ENCODE measurements at places on chromosomes 1 and 21.
A peak's percentile ranks its signal among the peaks of the same experiment; 100 is the strongest.

DNA sequence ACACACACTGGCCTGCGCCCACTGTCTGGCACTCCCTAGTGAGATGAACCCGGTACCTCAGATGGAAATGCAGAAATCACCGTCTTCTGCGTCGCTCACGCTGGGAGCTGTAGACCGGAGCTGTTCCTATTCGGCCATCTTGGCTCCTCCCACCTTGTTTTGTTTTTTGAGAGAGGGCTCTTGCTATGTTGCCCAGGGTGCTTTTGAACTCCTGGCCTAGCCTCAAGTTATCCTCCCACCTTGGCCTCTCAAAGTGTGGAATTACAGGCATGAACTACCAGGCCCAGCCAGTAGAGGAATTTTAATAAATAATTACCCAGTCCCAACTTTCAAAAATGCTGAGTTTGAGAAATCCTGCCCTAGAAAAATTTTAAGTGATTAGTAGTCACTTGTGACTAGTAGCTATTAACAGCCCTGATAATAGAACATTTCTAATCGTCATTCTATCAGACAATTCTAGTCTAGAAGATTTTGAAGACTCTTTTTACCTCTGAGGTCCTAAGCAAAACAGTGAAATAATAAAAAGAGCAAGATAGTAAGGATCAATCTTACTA, 30.9 kb upstream of the SLC35D1 start:
- no peak for DNase-seq

DNA sequence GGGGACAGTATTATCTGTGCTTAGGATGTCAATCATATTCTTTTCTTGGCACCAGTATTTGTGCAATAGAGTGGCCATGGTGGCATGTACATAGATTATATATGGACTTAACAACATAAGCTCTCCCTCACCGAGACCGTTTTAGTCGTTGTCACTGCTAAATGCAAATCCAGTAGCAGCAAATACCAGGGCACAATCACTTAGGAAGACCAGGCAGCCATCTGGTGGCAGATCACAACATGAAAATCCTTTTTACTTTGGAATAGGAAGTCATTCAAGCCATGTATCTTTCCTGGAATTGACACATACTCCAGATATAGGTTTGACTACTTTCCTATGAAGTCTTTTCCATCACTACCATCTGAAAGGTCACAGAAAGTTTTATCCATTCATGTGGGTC, 53.2 kb upstream of the C1orf87 start:
- DNase-seq, result no peak

DNA sequence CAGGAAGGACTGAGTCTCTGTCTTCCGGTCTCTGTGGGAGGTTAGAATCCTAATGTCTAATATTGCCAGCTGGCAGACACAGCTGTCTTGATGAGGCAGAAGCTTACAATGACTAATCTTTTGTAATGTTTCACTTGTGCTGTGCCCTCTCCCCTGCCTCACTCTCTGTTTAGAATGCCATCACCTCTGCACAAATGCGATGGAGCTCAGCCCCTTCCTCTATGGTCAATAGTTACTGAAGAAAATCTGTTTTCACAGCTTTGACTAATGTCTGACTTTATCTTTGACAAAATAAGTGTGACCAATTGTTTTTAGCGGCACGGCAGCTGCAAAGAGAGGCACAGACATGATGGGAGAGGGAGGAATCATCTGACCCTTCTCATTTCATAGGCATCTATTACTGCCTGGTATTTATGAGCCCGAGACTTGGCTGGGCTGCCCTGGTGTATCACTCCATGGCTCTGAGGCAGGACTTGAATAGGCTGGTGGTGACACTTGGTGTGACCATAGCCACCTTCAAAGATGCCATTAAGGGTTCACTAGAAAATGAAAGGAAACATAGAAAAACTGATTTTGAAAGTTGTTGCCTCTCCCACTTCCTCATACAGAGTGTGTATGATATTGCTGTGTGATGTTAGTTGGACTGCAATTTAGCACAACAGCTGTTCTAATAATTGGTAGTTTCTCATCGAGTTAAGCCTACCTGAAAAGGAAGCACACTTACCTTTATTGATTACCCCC, 163.2 kb upstream of the NBPF11 start:
- DNase-seq, result no peak

DNA sequence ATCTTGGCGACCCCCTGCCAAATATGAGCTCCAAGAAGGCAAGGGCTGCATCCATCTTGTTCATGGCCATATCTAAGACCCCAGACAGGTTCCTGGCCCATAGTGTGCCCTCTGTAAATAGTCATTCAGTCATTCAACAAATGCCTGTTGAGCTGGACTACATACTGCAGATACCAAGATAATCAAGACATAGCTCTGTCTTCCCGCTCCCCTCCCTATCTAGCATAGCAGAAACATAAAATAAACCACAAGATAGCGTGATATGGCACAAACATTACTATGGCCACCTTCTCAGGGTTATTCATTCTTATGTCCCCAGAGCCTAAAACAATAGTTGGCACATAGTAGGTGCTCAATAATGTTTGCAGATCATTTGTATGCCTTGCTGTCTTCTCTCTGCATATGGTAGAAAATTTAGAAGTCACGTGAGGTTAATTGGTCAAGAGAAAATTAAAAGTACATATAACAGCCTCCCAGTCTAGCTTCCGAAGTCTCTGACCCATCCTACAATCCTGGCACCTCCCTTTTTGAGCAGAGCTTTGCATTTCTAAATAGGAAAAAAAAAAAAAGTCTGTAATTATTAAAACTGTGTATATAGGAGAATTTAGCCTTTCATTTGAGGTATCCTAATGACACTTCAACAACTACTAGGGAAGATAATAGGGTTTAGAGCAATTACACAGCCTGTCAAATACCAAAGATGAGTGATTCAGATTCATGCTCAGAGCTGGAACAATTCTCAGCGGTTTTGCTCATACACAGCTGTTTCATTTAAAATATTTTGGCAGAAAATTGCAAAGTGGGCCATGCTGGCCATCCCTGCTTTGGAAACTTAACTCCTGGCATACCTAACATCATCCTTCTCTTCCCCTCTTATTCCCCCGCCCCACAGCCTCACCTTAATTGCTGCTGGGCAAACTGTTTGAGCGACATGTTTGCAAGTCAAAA, 219.0 kb downstream of the KAZN start:
- DNase-seq, result no peak

DNA sequence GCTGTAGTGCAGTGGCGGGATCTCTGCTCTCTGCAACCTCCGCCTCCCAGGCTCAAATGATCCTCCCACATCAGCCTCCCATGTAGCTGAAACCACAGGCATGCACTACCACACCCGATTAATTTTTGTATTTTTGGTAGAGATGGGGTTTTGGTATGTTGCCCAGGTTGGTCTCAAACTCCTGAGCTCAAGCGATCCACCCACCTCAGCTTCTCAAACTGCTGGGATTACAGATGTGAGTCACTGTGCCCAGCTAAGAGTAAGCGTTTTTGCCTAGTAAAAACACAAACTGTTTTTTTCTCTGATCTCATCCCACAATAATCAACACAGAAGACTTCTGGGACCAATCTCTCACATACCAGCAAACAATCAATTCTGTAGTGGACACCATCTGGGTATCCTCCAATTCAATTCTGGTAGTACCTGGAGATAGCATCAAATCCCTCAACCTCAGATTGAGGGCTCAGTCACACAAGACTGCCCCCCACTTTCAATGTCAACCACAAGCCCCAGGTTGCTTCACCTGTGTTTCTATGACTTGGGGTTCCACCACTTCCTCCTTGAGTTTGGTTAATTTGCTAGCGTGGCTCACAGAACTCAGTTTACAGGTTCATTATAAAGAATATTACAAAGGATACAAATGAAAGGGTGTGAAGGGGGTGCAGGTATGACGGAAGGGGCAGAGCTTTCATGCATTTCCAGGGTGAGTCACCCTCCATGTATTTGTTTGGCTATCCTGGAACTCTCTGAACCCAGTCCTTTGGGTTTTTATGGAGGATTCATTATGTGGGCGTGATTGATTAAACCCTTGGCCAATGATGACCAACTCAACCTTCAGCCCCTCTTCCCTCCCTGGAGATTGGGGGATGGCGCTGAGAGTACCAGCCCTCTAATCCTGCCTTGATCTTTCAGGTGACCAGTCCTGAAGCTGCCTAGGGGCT, 40.0 kb upstream of the RHOU start:
- DNase-seq, result no peak

- peak; percentile 21 for DNase-seq
These were observed at the start of gene CACYBP for GRCh38 chr1:174999936-175000696. Gene CACYBP (plus strand): TSS chr1:174999947. CDS start chr1:175000181, 234 bp downstream.

GRCh38 chr1:89900323-89900722, 79.5 kb downstream of the LRRC8D start:
- peak; percentile 17 for DNase-seq

GRCh38 chr1:209552406-209553264, 30.9 kb upstream of the CAMK1G start:
- DNase-seq, result no peak

- no peak for DNase-seq
These were observed 60.8 kb upstream of the RALGPS2 start for GRCh38 chr1:178664278-178664677.

DNA sequence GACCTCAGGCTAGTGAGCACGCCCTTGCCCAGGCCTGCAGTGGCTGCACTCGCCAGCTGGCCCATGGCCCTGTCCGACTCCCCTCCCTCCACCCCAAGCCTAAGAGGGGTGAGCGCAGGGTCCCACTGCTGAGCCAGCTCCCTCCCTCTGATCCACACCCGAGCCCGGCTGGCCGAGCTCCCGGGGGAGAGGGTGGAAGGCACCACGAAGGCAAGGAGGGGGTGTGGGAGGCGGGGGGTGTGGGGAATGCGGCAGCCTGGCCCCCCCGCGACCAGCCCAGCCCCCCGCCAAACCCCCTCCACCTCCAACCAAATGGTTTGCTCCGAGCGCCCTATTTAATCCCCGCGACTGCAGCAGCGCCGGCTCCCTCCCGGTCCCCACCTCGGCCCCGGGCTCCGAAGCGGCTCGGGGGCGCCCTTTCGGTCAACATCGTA, at the start of gene CADM3:
TSS of gene CADM3 (plus strand) at position 362 of the 434 bp plus-strand sequence. CDS start 151 bp downstream, outside the sequence.
- peak; percentile 53 for DNase-seq

GRCh38 chr1:42157667-42158066, 4.5 kb downstream of the GUCA2B start:
- no peak for DNase-seq

- no peak for DNase-seq
These were observed 13.4 kb downstream of the ATF3 start for GRCh38 chr1:212621949-212622305.

DNA sequence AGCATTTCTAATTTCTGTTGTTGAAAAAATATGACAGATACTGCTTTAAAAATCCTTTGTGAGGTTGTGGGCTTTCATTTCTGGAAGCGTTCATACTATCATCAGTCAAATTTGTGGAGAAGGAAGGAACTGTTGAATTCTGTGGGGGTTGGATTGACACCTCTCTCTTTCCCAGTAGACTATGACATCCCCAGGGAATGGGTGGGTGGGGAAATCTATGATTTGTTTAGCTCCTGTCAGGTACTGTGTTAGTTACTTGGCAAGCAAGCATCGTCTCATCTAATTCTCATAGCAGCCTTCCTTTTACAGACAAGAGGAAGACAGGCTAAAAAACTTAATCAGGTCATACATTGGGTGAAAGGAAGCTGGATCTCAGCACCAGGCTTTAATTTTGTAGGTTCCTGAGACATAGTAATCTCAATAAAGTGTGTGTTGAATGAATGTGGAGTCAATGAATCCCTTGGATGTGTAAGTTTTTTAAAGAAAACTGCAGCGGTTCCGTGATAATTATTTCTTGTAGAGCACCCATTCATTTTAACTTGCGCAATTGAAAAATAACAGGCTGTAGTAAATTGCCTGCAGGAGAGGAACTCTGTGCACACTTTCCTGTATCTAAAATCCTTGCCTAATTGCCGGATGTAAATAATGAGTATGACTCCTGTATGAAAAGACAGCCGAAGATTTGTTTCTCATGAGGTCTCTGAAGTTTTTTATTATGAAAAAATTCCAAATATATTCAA, 60.6 kb downstream of the MYOM3 start:
- no peak for DNase-seq

DNA sequence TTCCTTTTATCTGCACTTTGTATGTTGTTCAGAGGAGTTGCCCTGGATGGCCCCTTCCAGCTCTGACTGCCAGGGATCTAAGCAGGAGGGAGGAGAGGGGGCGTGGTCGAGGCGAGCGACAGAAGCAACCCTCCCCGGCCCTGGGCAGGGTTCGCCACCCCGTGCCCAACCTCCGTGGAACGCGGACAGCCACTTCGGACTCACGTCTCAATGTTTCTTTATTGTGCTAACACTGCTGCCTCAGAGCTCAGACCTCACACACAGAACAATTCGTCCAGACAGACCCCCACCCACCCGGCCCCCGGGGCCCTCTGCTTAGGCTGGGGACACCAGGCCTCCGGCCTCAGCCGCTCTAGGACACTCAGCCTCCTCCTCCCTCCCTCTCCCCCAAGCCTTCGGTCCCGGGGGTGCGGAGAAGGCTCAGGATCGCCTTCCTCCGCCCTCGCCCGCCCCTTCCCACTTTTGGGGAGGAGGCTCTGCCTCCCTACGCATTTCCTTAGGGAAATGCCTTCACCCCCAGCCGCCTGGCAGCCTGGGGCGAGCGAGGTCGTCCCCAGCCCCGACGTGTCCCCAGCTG, 8.3 kb downstream of the VSIG8 start:
- DNase-seq, result peak; percentile 83

- no peak for DNase-seq
These were observed 148.9 kb downstream of the CDC42BPA start for GRCh38 chr1:227169343-227169742.

GRCh38 chr1:15251857-15252835, 5.1 kb downstream of the FHAD1 start:
- no peak for DNase-seq

DNA sequence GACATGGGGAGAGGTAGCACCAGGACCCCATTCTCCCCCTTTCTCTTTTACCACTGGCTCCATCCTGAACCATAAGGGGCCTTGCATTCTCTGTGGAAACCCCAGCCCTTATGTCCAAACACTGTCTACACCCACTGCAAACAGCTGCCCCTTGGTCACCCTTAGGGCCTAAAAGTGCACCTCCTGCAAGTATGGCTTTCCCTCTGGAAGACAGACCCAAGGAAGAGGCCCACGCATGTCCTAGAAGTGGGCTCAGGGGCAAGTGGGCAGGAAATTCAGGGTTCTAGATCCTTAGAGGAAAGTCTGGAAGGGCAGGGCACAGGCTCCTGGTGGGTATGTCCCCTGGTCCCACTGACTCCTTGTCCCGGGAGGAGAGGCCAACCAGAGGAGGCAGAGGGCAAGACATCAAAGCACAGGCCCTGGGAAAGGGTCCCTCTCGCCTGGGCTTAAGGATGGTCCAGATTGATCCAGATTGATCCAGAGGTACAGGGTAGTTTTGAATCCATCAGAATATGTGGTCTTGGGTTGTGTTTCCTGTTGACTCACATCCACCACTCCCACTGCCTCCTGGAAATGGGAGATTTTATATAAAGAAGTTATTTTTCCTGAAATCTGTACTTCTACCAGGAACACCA, 150.9 kb downstream of the GRIK3 start:
- DNase-seq, result no peak

- DNase-seq, result no peak
These were observed 758 bp upstream of the HUNK start for GRCh38 chr21:31872072-31872451.

DNA sequence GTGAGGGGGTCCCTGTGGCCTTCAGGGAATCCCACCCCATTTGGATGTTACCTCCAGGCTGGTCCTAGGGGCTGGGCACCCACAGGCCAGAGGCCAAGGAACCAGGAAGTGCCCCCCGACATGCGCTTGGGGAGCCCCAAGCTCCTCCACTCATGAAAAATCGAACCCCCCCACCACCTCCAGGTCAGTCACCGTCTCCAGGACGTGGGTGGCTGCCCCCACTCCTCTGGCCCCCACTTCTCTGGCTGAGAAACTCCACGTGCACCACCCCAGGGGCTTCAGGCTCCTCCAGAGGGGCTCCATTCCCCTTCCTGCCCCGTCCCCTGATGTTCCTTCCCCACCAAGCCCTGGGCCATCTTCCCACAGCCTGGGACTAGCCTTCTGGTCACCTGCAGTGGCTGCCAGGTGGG, 30.5 kb upstream of the POFUT2 start:
- no peak for DNase-seq
